ENCODE measurements at places on chromosomes 12 and 14. TPM values are rescaled to one million over a fixed set of nuclear protein-coding genes. Genes with fewer than 3 reads are reported as not detected.

FAM177A1 gene
- total RNA-seq: 111 TPM

ASIC1 gene
- total RNA-seq: 1.1 TPM

LHX5 gene
- not detected for total RNA-seq

TPH2 gene
- not detected for total RNA-seq

TMEM119 gene
- 3.9 TPM for total RNA-seq

EMC9 gene
- 8.3 TPM for total RNA-seq

PTPRR gene
- not detected for total RNA-seq

WDHD1 gene
- 2.8 TPM for total RNA-seq

SMCO2 gene
- total RNA-seq: not detected

AHSA1 gene
- total RNA-seq: 58.8 TPM

C12orf76 gene
- 12.7 TPM for total RNA-seq

TMCC3 gene
- total RNA-seq: 2.9 TPM

NANOG gene
- not detected for total RNA-seq

GLIPR1L1 gene
- total RNA-seq: not detected

IL26 gene
- total RNA-seq: not detected

DHH gene
- 0.17 TPM for total RNA-seq

LTBP2 gene
- total RNA-seq: 0.57 TPM

KRT82 gene
- not detected for total RNA-seq

SLC35F4 gene
- total RNA-seq: not detected

C3AR1 gene
- total RNA-seq: 3.1 TPM

ACTN1 gene
- 88.9 TPM for total RNA-seq

IQSEC3 gene
- total RNA-seq: 0.29 TPM

SSPN gene
- 1.7 TPM for total RNA-seq

EML5 gene
- total RNA-seq: 3.1 TPM

SMIM41 gene
- total RNA-seq: not detected

FOXA1 gene
- not detected for total RNA-seq

CCDC184 gene
- 7.5 TPM for total RNA-seq

KRT79 gene
- total RNA-seq: not detected

FGF6 gene
- total RNA-seq: not detected

PPP1R1A gene
- total RNA-seq: not detected

GDF3 gene
- total RNA-seq: not detected

YY1 gene
- total RNA-seq: 75.5 TPM

PLEKHA5 gene
- total RNA-seq: 10.3 TPM

NKX2-8 gene
- total RNA-seq: not detected

INHBC gene
- not detected for total RNA-seq

POTEG gene
- not detected for total RNA-seq

MYH6 gene
- not detected for total RNA-seq

CPNE6 gene
- total RNA-seq: not detected

KERA gene
- not detected for total RNA-seq

GPR68 gene
- total RNA-seq: 7.6 TPM

NOVA1 gene
- total RNA-seq: not detected

OASL gene
- 30.3 TPM for total RNA-seq

OR4E2 gene
- total RNA-seq: not detected

POTEM gene
- total RNA-seq: not detected

TMEM179 gene
- not detected for total RNA-seq

CD163 gene
- 0.89 TPM for total RNA-seq

TDP1 gene
- total RNA-seq: 50.5 TPM

HPD gene
- not detected for total RNA-seq

HOXC4 gene
- total RNA-seq: not detected

ALX1 gene
- total RNA-seq: not detected

ADAMTS20 gene
- total RNA-seq: not detected

INSM2 gene
- not detected for total RNA-seq

C14orf39 gene
- not detected for total RNA-seq
